ENCODE measurements at places on chromosomes 11 and 22.

DNA sequence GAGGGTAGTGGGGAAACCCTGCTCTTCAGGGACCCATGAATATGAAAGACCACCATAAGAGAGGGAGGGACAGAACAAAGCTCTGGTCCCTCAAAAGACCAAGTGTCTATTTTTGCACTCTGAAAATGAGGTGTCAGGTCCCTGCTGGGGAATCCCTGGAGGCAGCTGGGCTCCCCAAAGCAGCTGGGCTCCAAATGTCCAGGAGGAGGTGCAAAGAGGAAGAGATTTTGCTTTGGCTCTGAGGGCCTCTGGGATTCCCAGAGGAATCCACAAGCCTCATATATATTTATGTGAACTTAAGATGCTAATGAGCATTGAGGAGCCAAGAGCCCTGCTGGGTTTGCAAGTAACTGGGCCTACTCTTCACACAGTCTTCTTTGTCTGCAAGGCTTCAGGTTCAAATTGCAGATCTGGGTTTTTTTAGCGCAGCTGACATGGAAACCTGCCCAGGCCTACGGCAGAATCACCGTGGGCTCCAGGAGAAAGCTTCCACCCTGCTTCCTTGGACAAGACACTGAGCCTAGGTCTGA, 26.0 kb downstream of the CLMP start:
- DNase-seq: no peak

DNA sequence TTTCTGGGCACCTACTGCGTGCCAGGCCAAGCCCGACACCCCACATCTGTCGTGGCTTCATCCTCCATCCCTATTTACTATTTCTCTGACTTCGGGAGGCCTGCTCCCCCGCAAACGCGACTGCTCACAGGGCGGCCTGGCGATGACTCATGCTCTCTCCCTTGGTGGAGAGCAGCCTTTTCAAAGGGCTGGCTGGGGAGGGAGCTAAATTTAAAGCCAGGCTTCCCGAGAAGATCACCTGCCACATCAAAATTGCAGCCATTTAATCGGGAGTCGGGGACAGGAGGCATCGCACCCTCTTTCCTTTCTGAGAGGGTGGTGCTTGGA, 24.9 kb upstream of the SHISAL1 start:
- DNase-seq: no peak

DNA sequence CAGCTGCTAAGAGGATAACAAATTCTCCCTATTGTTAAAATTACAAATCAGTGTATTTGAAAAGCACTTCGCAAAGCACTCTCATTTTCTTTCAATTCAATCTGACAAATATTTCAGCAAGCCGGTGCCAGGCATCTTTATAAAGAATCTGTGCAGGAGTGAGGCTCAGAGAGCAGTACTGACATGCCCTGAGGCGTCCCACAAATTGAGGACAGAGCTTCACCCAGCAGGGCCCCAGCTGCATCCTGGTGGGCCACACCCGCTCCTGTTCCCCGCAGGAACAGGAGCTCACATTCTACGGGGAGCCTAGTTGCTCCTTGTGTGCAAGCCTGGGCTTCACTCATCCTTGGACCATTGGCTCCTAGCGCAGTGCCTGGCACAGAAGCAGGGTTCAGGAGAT, 60.9 kb upstream of the EIF3D start:
- DNase-seq: no peak

DNA sequence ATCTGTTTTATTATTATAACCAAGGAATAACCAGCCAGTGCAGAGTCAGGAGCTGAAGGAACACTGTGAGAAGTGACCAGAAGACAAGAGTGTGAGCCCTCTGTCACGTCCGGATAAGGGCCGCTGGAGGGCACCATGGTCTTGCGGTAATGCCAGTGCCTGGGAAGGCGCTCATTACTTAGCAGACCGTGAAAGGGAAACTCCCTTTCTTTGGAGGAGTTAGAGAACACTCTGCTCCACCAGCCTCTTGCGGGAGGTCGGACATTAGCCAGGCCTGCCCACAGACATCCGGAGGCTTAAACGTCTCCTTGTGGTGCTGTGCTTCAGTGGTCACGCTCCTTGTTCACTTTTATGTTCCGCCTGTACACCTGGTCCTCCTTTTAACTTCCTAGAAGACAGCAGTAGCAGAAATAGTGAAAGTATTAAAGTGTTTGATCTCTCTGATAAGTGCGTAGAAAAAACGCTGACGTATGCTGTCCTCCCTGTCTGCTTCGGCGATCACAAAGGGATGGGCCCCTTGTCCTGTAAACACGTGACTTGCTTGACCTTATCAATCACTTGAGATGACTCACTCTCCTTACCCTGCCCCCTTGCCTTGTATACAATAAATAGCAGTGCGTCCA, 120.6 kb upstream of the LMO1 start:
- peak; percentile 50 for DNase-seq

- DNase-seq: no peak
Measured at GRCh38 chr22:32695451-32695891, 106.0 kb upstream of the TIMP3 start.

Data from left renal pelvis (tissue), 4 donors.